ENCODE measurements at places on chromosomes 16 and 17. TPM values are rescaled to one million over a fixed set of nuclear protein-coding genes. Genes with fewer than 3 reads are reported as not detected.

DNA sequence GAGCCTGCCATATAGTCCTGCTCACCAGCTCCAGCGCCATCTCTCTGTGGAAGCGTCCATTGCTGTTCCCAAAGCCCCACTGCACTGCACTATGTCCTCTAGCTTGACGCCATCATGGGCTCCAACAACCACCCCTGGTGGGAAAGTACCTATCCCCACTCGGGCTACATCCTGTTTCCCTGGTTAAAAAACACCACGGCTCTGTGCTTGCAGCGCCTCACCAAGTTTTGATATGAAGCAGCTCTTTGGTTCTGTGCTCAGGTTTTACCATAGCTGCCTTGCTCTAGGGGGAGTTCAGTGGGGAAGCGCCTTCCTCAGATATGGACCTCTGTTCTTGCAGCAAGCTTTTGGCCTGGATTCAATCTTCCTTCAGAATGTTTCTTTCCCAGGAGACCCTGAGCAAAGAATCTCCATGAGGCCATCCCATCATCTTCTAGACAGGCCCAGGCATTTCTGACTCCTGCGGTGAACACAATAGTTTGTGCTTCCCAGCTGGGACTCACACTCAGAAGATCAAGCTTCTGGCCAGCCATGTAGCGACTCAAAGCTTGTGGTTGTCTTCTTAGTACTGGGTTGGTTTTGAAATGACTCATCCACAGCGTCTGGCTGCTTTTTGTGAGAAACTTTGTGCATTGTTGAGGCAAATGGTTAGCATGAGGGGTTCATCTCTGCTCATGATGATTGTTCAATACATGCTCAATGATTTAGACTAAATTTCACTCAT is 39.5 kb downstream of the DYNLRB2 start:
- H3K36me3 ChIP-seq: no peaks in the 10 kb centered on the region
- peaks cover 5% of the 10 kb centered on the region for H3K4me1 ChIP-seq
- DNase-seq: no peak
- no peak overlapping the region for H3K27ac ChIP-seq

GRCh38 chr17:77473615-77474226 is 333.0 kb downstream of the SEC14L1 start:
- peaks cover 7% of the 10 kb centered on the region for H3K4me1 ChIP-seq
- no peak for DNase-seq
- no peaks in the 10 kb centered on the region for H3K36me3 ChIP-seq
- H3K27me3 ChIP-seq: no peaks in the 10 kb centered on the region
- H3K27ac ChIP-seq: no peak overlapping the region
- no peak overlapping the region for H3K4me3 ChIP-seq

DNA sequence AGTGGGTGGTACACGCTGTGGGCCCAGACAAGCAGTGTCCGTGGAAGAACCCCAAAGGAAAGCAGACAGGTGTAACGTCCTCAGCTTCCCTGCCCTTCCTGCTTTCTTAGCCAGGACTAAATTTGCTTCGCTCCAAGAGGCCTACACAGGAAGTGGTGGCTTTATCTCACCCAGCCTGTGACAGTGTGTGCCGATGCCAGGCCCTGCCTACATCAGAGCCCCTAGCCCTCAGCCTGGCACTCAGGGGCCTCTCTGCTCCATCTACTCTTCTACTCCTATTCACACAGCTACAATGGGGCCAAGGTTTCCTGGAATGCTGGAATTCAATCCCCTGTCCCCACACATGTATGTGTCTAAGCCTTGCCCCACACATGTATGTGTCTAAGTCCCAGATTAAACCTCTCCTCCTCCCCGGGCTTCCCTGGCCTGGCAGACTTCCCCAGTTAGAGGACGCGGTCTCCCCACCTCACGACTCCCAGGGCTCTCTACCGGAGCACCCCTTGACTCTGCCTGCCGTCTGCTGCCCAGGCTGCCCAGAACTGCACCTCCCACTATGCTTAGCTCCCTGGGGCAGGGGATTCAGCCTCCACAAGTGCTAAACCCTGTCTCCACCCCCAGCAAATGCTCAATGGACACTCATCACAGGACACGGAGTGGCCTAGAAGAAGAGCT is 8.2 kb downstream of the PGAP3 start:
- H3K27ac ChIP-seq: no peak overlapping the region
- H3K36me3 ChIP-seq: no peaks in the 10 kb centered on the region
- H3K4me3 ChIP-seq: no peak overlapping the region
- DNase-seq: no peak
- no peaks in the 10 kb centered on the region for H3K27me3 ChIP-seq
- peaks cover 8% of the 10 kb centered on the region for H3K4me1 ChIP-seq

GRCh38 chr17:60174035-60174434 is 24.3 kb downstream of the CA4 start:
- no peak for DNase-seq
- H3K4me3 ChIP-seq: no peak overlapping the region
- no peaks in the 10 kb centered on the region for H3K36me3 ChIP-seq
- no peaks in the 10 kb centered on the region for H3K27me3 ChIP-seq
- H3K27ac ChIP-seq: no peak overlapping the region

GRCh38 chr17:8953156-8953885 is 12.2 kb downstream of the PIK3R5 start:
- H3K4me3 ChIP-seq: no peak overlapping the region
- H3K36me3 ChIP-seq: no peaks in the 10 kb centered on the region
- no peaks in the 10 kb centered on the region for H3K27me3 ChIP-seq
- no peak overlapping the region for H3K27ac ChIP-seq
- no peaks in the 10 kb centered on the region for H3K4me1 ChIP-seq

GRCh38 chr17:37725021-37725595 is 19.8 kb downstream of the HNF1B start:
- H3K27me3 ChIP-seq: no peaks in the 10 kb centered on the region
- H3K4me3 ChIP-seq: no peak overlapping the region
- peaks cover 22% of the 10 kb centered on the region for H3K4me1 ChIP-seq
- H3K36me3 ChIP-seq: peaks cover 8% of the 10 kb centered on the region
- H3K27ac ChIP-seq: peak overlapping the region; percentile 70

DNA sequence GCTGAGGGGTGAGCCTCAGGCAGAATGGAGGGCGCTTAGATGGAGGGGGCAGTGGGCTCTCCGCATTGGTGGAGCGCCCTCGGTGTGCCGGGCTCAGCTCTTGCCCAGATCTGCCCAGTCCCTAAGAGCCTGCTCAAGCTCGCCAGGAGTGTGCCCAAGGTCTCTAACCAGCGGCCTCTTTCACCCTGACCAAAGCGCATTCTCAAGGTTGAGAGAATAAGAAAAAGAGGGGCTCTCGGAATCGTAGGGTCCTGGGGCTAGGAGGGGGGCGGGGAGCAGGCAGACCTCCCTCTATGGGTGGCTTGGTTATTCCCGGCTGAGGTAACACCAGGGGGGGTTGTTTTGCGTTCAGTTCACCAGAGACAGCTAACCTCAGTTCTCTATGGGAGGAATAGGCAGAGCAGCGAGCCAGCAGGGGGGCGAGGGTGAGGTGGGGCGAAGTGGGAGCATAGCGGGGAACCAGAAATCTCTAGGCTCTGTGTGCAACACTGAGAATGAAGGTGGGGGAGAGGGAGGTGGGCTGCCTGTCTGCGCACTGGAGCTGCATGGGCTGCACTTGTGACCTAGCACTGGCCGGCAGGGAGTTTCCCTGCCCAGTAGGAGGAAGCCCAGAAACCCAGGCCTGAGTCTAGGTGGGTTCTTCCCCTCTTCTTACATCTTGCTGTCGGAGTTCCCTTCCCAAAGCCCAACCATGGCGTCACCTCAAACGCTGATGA is 3.0 kb downstream of the TMEM132E start:
- H3K4me1 ChIP-seq: no peaks in the 10 kb centered on the region
- H3K36me3 ChIP-seq: no peaks in the 10 kb centered on the region
- no peak overlapping the region for H3K27ac ChIP-seq

DNA sequence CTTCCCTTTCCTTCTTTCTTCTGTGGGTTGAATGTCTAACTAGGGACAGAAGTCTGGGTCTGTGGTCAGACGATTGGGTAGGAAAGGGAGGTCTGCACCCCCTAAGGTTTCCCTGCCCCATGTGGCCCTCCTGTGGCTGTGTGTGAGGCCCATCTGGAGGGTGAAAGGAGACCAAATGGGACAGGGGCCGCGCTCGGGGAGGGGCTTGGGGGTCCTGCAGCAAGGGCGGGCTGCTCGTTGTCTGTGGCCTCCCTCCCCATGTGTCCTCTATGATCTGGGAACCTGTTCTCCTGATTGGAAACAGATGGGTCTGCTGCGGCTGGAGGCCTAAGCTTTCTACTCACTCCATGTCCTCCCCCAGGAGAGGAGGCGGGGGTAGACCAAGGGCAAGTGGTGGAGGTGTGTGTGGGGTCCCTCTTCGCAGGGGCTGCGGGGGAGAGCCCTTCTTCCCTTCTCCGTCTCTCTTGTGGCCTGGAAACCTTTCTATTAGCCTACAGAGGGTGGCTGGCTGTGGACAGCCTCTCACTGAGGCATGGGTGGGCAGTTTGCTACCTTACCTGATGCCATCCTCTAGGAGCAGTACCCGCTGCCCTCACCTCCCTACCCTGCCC is 18.6 kb downstream of the IGFBP4 start:
- DNase-seq: no peak
- H3K4me3 ChIP-seq: no peak overlapping the region
- no peak overlapping the region for H3K27ac ChIP-seq
- no peaks in the 10 kb centered on the region for H3K36me3 ChIP-seq
- H3K4me1 ChIP-seq: no peaks in the 10 kb centered on the region

DNA sequence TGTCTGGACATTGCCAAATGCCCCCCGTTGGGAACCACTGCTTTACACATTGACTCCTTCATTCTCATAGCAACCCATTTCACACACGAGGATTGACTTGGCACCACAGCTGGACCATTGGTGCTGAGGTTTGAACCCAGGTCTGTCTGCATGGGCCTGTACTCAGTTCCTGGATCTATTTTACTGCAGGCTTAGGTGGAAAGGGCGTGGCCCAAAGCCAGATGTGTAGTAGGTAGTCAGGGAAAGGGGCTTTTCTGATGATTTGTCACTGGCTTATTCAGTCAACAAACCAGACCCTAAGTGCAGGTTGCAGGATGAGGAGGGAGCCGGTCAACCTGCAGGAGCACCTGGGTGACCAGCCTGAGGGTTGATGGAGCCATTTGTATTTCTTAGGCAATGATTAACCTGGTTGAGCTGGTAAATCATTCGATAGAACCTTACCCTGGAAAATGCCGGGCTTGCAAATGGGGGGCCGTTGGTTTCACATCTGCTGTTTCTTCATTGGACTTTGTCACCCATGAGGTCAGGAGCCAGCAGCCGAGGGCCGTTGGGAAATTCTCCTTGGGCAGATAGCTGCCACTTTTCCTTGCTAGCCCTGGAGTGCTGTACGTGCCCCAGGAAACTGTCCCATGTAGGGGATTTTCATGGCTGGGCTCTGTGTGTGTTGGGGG is 104.4 kb downstream of the CMIP start:
- no peak for DNase-seq
- H3K27me3 ChIP-seq: no peaks in the 10 kb centered on the region
- no peak overlapping the region for H3K4me3 ChIP-seq

GRCh38 chr17:49741009-49741691 is 22.8 kb downstream of the FAM117A start:
- no peak overlapping the region for H3K4me3 ChIP-seq
- no peaks in the 10 kb centered on the region for H3K27me3 ChIP-seq

Gene ARL5C
- 0.73 TPM for total RNA-seq

Gene G6PC1
- not detected for total RNA-seq

DNA sequence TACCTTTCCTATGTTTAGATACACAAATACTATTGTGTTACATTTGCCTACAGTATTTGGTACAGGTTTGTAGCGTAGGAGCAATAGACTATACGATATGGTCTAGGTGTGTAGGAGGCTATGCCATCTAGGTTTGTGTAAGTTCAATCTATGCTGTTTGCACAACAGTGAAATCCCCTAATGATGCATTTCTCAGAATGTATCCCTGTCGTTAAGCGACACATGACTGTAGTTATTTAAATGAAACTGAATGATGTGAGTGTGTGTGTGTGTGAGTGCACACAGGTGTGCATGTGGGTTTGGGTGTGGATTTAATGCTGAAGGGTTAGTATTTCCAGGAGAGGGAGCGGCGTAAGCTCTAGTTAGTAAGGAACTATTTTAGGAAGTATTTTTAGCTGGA is 34.6 kb upstream of the SMIM36 start:
- H3K4me3 ChIP-seq: no peak overlapping the region
- H3K36me3 ChIP-seq: no peaks in the 10 kb centered on the region
- no peaks in the 10 kb centered on the region for H3K4me1 ChIP-seq
- no peak overlapping the region for H3K27ac ChIP-seq
